LHCN-M2 (cell line): ENCODE measurements at places on chromosomes 6 and 20. TPM values are rescaled to one million over a fixed set of nuclear protein-coding genes. Genes with fewer than 3 reads are reported as not detected.

- no peak for DNase-seq
These were observed 7.5 kb upstream of the FOXP4 start for GRCh38 chr6:41538556-41539182.

DNA sequence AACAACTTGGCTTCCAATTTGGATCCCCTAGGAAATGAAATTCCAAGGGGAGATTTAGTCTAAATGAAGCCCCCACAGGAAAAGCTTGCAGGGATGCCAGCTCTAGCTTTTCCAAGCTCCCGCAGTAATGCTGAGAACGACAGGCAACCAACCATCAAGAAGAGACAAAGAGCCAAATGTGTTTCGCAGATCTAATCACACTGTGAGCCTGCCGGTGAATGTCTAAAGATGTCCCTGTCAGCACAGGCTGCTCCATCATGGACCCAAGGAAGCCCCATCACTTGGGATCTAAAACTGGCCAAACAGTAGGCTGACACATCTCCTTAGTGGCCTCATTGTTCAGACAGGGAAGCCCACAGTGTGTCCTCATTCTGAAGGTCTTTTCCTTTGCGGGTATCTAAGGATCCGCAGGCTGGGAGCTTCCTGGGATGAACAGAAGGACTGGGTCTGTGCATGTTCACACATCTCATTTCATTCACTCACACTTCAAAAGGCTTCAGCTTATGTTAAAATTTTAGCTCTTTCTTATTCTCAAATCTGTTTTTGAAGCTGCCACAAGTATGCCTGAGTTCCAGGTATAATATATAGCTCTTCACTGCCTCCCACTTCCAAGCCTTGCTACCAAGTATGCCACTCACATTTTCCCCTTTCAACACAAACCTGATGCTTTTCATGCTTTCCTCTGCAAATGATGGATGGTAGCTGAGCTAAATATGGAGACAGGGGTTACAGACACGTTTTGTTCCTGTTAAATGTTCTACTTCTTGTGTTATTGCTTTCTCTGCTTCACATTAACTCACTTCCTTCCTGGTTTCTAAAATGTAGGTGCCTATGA, 229.8 kb downstream of the HIVEP2 start:
- DNase-seq: no peak

DNA sequence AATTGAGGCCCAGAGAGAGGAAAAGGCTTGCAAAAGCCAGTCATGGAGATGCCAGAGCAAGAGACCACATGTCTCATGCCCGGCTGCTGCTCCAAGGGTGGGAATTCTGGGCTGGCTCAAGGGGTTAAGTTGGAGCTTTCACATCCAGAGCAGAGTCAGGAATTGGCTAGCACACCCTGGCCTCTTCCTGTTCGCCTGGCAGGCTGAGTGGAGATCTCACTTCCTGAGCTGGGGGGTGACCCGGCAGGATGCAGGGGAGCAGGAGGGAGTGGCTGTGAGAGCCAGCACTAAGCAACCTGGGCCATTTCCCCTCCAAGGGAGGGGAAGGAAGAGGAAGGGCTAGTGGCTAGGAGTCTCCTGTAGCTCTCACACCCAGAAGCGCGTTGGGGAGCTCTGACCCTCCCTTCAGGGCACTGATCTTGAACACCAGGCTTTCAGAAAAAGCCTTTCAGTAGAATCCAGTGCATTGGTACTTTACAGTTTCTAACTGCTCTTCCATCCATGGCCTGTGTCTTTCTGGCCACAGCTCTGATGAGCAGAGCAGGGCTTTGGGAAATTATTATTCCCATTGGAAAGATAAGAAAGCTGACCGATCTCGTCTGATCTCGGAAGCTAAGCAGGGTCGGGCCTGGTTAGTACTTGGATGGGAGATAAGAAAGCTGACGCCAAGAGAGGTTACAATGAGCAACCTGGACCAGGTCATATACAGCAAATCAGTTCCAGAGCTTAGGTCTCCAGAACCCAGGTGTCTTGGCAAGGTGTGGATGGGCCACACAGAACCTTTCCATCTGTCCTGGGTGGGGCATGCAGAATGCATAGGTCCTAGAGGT, 2.2 kb upstream of the CCM2L start:
- DNase-seq: no peak

The TUBB1 gene
- total RNA-seq: not detected in 2 replicates

- DNase-seq: no peak
These were observed 66.1 kb downstream of the ADGRB3 start for GRCh38 chr6:68701159-68701558.

DNA sequence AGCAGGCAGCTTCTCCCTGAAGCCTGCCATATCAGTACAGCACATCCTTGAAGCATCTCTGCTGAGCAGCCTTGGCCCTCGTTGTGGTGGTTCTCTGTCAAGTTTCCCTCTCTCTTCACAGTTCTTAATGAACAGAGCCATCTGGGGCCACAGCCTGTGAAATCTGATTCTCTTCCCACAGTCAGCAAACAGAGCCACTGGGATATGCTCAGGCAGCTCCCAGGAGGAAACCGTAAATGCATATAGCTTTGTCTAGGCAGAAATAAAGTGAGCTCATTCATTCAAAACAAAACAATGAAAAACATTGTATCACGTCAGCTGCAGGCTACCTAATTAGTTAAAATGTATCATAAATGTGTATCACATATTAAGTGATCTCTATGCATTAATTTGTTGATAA, 80.3 kb downstream of the TBC1D7 start:
- peak; percentile 88 for DNase-seq

The VGLL2 gene
- total RNA-seq: 0.19 and 0.75 TPM in 2 replicates

DNA sequence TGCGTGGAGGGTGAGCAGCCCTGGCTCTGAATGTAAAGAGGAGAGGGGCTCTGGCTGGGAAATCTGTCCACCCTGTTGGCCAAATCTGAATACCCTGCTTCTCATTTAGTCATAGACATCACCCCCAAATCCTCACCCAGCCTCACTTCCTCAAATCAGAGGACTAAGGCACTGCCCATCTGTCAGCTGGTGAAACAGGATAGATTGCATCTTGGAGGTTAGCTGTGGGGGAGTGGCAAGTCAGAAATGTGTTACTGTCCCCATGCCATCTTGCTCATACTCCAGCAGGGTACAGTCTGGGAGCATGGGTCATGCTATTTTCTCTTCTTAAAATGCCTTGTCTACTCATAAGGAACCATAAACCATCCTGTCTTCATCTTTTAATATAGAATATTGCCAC, 9.5 kb upstream of the DTNBP1 start:
- no peak for DNase-seq
